Stimulated activated CD4-positive, alpha-beta T cell treated with anti-CD3 and anti-CD28 coated beads, TNF-alpha, amount 100 ng/mL, for 48 hours (primary cell): ENCODE measurements at places on chromosomes 7 and 10.
A peak's percentile ranks its signal among the peaks of the same experiment; 100 is the strongest.

DNA sequence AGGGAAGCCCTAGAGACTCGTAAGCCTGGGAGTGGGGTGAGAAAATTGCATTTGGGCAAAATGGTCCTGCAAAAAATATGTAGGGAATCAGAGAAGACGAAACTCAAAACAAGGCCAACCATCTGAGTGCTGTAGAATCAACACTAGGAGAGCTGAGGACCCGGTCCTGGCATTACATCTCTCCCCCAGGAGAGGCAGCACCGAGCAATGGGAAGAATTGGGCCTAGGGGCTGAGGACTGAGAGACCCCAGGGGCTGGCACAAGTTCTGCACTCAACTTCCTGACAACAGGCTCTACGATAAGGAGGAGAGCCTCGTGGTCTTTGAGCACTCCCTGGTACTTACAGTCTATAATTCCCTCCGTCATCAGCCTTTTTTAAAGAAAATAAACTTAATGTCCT, 47.6 kb downstream of the BPGM start:
- DNase-seq: no peak

- peak; percentile 62 for DNase-seq
Observed at GRCh38 chr10:89032141-89032891, 41.7 kb downstream of the FAS start.

DNA sequence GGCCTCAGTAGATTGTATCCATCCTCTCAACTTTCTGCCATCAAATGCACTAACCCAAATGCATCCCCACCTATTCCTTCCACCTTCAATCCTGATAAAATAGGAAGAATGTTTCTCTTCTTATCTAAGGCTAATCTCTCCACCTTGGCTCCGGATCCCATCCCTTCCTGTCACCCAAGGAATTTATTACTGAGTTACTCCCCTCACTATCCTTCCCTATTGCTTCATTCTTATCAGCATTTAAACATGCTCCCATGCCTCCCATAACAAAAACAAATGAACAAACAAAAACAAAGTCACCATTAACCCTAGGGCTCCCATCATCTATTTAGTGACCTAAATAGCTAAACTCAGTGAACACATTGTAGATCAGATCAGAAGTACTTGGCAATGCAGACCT, 25.3 kb downstream of the AASS start:
- no peak for DNase-seq

DNA sequence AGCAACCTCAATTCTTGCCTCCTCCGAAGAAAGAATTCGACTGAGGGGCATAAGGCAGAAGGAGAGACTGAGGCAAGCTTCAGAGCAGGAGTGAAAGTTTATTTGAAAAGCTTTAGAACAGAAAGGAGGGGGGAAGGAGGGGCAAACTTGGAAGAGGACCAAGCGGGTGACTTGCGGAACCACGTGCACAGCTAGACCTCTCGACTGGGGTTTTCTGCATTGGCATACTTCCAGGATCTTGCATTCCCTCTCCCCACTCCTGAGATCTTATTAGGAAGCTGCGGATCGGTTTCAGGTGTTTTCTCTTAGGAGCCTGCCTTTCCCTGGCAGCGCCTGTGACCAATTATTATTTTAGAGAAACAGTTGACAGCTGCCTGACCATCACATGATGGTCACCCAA, 20.3 kb upstream of the CPXM2 start:
- no peak for DNase-seq

- no peak for DNase-seq
Observed at GRCh38 chr7:148230296-148230695, 360.3 kb upstream of the C7orf33 start.

GRCh38 chr10:113135025-113135424, 185.0 kb downstream of the TCF7L2 start:
- DNase-seq: no peak

GRCh38 chr7:128459394-128459878, 3.8 kb downstream of the HILPDA start:
- DNase-seq: no peak

- DNase-seq: no peak
Observed at GRCh38 chr7:135772639-135773222, 24.1 kb upstream of the FAM180A start.

- no peak for DNase-seq
Observed at GRCh38 chr10:17005621-17006566, 123.7 kb downstream of the CUBN start.

DNA sequence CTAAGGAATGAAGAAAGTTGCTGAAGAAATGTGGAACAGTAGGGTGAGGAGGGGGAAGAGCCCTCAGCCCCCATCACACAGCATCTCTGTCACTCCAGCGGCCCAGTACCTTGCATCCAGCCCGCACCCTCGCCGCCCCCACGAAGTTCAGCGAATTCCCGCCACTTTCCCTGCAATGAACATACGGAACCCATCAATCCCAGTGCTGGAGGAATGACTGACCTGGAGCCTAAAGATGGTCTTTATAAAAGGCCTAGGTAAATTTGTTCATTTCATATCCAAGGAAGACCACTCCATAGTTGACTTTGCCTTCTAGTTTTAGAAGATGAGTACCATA, 779 bp upstream of the KIF5B start:
- no peak for DNase-seq
